Stomach (tissue), 19 donors: ENCODE measurements at places on chromosomes 13 and 19.

GRCh38 chr13:113207890-113208420 is 514 bp downstream of the PCID2 start:
- peak; percentile 75 for DNase-seq

GRCh38 chr13:111292710-111293485 is 27.5 kb upstream of the TEX29 start:
- no peak for DNase-seq

GRCh38 chr13:110471156-110471832 is 90.2 kb downstream of the RAB20 start:
- no peak for DNase-seq

GRCh38 chr13:84810781-84811180 is 928.5 kb upstream of the SLITRK1 start:
- DNase-seq = no peak

DNA sequence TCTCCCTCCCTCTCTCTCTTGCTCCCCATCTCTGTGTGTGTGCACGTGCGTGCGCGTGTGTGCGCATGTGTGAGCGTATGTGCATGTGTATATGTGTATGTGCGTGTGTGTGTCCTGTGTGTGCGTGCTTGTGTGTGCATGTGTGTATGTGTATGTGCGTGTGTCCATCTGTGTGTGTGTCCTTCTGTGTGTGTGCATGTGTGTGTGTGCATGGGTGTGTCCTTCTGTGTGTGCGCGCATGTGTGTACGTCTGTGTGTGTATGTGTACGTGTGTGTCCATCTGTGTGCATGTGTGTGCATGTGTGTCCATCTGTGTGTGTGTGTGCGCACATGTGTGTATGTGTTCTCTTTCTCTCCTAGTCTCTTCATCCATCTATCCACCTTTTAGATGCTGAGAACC is 12.2 kb downstream of the SLC8A2 start:
- no peak for DNase-seq

DNA sequence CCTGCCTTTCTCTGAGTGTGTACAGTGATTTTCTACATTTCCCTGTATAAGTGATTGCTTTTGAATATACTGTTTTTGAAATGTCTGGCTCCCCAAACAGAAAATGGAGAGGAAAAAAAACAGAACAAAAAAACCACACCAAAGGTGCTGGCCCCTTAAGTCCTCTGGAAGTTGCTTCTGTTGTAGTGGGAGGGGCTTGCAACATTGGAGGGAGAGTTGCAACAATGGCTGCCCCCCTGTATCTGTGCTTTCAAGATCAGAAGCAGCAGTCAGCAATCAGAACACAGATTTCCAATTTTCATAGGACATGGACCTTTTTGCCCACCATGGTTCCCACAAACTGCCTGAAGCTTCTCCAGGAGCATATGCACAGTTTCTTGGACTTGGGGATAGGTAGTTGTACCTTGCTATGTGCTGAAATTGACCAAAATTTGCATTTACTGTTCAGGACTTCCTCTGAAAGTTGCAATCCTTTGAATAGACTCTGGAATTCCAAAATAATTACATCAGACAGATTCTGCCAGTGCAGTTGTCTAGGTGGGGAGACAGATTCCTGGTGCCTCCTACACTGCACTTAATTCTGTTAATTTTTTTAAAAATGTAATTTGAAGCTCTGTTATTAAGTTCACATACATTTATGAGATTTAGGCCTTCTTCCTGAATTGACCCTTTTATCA is 13.8 kb downstream of the BIVM start:
- no peak for DNase-seq

- DNase-seq = peak; percentile 61
Measured at GRCh38 chr13:51781246-51782022, 22.5 kb downstream of the DHRS12 start.

GRCh38 chr19:2337329-2337707 is 8.8 kb downstream of the SPPL2B start:
- DNase-seq = peak; percentile 93

GRCh38 chr13:86174622-86175021 is 375.4 kb upstream of the SLITRK6 start:
- DNase-seq = no peak

DNA sequence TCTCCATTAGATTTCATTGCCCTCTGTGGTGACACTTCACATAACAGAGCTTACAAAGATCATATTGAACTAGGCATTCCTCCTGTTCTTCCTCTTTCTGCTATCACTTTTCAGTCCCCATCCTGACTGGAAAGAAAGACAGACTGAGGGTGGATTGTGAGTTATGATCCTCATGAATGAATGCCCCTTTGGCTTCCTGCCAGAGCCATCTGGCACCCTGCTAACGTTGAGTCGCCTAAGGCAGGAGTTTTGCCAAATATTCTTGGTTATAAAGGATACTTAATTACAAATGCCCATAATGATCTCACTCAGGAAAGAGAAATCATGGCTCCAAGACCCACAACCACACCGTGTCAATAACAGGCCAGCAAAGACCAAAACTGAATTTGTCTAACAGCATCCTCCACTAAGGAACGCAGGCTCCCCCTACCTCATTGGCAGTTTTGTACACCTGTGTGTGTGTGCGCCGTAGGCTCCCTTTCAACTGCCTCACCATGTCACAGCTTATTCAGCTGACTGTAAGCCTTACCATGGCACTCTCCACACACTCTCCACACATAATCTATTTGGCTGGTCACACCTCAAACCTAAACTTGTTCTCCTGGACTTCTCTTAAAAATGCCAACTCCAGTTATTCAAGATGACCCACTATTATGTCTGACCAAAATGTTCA is 15.5 kb downstream of the ZNF211 start:
- DNase-seq = no peak

- DNase-seq = no peak
Measured at GRCh38 chr19:43725468-43725867, 9.6 kb downstream of the IRGC start.

DNA sequence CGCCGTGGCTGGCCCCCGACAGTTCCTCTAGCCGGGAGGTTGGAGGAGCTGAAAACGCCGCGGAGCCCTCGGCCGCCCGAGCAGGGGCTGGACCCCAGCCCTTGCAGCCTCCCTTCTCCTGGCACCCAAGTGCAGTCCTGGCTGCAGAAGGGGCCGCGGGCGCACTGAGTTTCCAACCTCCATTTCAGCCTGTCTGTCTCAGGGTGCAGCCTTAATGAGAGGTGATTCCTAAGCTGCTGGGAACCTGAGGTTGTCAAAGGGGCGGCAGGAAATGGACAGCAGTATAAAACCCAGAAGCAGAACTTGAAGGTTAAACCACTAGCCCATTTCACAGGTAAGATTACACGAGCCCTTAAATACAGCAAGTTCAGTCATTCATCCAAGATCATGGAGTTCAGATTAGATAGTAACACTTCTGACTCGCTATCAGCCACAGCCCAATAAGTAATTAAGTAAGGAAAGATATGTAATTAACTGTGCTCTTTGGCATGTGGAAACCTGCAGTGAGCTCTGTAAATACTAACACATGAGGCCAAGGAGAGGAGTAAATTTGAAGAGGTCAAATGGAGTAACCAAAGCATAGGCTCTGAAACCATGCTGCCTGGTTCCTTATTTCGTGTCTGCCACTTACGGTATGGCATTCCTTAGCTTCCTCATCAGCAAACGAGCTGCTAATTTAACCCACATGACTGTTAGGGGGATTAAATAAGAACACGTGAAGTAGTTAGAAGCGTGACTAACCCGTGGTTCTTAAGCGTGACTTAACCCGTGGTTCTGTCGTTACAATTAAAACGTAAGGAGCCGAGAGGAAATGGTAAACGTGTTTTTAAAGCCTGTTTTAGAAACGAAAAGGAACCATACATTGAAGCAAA is 686 bp downstream of the SETDB2 start:
- peak; percentile 75 for DNase-seq

- DNase-seq = peak; percentile 59
Measured at GRCh38 chr19:2048959-2049740, 1.9 kb downstream of the MKNK2 start.

- DNase-seq = no peak
Measured at GRCh38 chr19:48810151-48810550, 678 bp downstream of the BCAT2 start.

GRCh38 chr19:4108767-4109625 is 14.9 kb downstream of the MAP2K2 start:
- peak; percentile 27 for DNase-seq

DNA sequence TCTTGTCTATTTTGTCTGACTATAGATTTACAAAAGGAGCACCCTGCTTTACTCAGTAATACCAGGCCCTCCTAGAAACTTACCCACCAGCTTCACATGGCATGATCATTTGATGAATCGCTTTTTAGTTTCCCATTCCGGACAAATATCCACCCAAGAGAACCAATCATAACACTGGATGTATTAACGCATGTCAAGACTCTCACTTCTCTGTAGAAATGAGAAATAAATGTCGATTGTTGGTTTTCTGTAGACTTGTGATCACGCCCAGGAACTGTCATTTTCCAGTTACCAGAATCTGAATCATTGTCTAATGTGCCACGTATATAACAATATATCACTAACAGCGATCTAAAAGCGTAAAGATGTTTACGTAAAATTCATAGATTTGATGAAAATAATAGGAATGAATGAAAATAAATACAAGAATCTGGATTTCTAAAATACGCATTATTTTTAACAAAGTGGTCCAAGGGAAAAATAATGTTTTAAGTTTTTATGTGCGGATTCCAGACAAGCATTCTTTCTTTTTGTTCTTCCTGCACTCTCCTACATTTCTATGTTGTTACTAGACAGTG is 14.0 kb downstream of the CDX2 start:
- no peak for DNase-seq

GRCh38 chr19:852136-853013 is at the start of gene ELANE:
Gene ELANE, plus strand, starts transcription at chr19:852303. Its CDS starts 26 bp downstream, at chr19:852329.
- DNase-seq = no peak

DNA sequence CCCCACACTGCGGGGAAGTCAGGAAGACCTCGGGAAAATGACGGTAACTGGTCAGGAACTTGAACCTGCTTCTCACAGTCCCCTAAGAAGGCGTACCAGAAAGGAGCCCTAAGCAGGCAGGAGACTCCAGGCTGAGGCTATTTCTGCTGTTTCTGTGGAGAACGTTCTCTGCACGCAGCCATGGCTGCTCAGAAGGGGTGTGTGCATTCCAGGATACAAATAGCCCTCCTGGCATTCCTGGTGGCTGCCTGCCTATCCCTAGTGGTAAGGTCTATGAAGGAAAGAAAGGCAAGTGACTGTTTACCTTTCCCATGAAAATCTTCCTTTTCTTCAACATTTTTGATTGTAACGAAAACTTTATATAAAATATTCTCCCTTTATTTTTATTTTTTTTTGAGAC is 2.5 kb downstream of the SGCG start:
- no peak for DNase-seq

GRCh38 chr19:11418094-11418548 is 993 bp downstream of the RGL3 start:
- no peak for DNase-seq

DNA sequence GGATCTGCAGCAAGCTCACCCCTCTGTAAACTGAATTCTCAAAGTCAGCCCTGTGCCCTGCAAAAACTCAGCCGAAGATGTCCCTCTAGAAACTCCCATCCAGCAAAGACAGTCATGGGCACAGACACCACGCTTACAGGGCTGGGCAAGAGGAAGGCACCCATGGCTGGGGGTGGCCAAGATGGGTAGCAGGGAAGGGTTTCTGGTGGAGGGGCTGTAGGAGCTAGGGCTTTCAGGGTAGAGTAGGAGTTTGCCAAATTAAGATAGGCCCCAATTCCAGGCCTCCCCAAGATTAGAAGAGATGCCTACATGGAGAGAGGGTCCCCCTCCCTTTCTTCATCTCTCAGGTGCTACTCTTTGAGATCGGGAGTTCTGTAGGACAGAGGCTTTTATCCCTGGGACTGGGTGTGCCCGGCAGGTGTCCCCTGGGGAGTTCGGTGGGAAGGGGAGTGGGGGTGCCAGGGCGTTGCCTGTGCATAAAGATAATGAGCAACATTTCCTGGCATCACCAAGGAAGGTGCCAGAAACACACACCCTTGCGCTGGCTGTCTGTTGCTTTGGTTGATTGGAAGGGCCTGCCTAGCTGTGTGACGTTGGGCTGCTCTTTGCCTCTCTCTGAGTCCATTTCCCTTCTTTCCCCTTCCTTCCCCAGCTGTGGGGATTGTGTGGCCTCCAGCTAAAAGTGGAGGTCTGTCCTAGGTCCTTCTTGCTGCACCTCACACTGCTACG is 9.4 kb downstream of the NRTN start:
- DNase-seq = no peak

DNA sequence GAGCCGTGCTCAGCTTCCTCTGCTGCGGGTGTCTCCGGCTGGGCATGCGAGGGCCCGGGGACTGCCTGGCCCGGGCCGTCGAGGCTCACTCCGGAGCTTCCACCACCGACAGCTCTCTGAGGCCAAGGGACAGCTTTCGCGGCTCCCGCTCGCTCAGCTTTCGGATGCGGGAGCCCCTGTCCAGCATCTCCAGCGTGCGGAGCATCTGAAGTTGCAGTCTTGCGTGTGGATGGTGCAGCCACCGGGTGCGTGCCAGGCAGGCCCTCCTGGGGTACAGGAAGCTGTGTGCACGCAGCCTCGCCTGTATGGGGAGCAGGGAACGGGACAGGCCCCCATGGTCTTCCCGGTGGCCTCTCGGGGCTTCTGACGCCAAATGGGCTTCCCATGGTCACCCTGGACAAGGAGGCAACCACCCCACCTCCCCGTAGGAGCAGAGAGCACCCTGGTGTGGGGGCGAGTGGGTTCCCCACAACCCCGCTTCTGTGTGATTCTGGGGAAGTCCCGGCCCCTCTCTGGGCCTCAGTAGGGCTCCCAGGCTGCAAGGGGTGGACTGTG is 1.2 kb downstream of the S1PR4 start:
- no peak for DNase-seq

- no peak for DNase-seq
Measured at GRCh38 chr19:33498391-33499000, 23.1 kb downstream of the PEPD start.

GRCh38 chr13:107295416-107296140 is 727.6 kb upstream of the ARGLU1 start:
- no peak for DNase-seq

GRCh38 chr13:58085819-58086218 is 454.3 kb downstream of the PCDH17 start:
- no peak for DNase-seq

GRCh38 chr19:57803594-57804325 is 11.0 kb downstream of the ZNF552 start:
- DNase-seq = peak; percentile 43

DNA sequence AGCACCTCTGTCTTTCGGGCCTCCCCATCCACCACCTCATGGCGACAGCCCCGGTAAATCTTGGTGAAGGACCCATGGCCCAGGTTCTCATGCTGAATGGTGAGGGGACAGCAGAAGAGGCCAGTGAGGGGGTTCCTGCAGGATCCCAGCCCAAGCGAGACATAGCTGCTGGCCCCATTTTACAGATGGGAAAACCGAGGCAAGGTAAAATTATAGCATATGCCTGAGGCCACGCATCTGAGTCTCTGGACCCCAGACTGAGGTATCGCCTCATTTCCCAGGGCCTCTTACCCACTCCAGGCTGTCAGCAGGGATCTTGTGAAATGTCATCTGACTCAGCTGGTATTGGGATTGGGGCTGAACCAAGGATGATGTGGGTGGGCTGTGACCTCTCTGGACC is 9.8 kb downstream of the JAK3 start:
- DNase-seq = no peak

GRCh38 chr19:1920644-1921043 is 15.4 kb downstream of the ADAT3 start:
- DNase-seq = no peak

GRCh38 chr13:65260946-65261891 is 1968.9 kb downstream of the PCDH9 start:
- DNase-seq = no peak

- no peak for DNase-seq
Measured at GRCh38 chr19:18905058-18905456, 9.1 kb upstream of the CERS1 start.

GRCh38 chr13:112118451-112119064 is 51.6 kb downstream of the SOX1 start:
- no peak for DNase-seq
